ENCODE measurements at places on chromosomes 5 and 9.
A peak's percentile ranks its signal among the peaks of the same experiment; 100 is the strongest.

DNA sequence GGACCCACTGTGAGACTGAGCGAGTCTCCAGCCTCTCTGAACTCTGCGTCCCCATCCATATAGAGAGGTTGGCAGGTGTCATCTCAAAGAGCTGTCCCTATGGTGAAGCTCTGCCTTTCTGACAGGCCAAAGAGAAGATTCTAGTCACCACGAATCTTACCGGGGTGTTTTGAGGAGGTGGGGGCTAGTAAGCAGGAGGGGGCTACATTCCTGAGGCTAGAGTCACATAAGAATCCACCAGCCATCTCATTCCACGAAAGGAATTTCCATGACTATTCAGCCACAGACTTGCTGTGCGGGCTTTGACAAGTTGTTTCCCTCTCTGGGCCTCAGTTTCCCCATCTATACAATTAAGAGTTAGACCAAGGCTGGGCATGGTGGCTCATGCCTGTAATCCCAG is 16.3 kb downstream of the PDGFRB start:
- no peak for DNase-seq

DNA sequence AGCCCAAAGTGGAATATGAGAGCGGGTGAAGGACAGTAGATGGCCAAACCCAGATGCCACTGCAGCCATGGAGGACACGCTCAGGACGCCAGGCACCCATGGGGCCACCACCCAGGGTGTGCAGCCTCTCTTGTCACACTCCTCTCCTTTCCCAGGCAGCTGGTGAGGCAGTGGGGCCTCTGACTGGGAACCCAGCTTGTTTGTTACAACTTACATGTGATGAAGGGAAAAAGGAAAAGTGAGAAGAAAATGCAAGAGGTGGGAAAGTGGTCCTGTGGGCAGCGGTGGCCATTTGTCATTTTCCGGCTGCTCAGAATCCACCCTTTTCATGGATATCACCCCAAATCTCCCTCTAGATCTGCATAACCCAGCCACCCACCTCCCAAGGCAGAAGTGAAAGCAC is 62.7 kb upstream of the UNC5A start:
- no peak for DNase-seq

DNA sequence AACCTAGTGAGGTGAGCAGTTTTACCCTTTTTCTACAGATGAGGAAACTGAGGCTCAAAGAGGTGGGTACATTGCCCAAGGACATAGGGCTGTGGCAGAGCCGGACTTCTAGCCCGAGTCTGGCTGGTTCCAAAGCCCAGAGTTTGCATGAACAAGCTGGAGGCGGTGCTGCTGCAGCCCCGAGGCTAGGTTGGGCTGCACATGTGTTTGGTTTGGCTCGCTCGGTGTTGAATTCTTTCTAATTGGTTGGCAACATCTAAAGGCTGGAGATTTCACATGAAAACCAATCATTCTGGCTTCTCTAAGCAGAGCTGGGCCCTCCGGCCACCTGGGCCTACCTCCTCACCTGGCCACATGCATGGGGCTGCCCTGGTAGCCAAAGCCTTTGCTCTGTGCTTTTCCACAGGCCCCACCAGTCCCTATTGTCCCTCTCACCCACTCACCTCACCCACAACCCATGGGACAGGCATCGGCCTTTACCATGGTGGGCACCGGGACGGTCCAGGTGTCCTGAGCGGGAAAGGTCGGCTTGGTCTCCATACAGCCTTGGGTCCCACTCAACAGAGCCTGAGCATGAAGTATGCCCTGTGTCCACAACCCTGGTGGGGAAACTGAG is 262.3 kb downstream of the NSG2 start:
- no peak for DNase-seq

GRCh38 chr5:71816307-71816706 is 97.2 kb downstream of the CARTPT start:
- DNase-seq: peak; percentile 39

Measured in mammary epithelial cell (primary cell).